Activated effector memory CD4-positive, alpha-beta T cell treated with Interleukin-2 at 50 U/mL for 16 hours (primary cell): ENCODE measurements at places on chromosomes 3 and 15.
A peak's percentile ranks its signal among the peaks of the same experiment; 100 is the strongest.

DNA sequence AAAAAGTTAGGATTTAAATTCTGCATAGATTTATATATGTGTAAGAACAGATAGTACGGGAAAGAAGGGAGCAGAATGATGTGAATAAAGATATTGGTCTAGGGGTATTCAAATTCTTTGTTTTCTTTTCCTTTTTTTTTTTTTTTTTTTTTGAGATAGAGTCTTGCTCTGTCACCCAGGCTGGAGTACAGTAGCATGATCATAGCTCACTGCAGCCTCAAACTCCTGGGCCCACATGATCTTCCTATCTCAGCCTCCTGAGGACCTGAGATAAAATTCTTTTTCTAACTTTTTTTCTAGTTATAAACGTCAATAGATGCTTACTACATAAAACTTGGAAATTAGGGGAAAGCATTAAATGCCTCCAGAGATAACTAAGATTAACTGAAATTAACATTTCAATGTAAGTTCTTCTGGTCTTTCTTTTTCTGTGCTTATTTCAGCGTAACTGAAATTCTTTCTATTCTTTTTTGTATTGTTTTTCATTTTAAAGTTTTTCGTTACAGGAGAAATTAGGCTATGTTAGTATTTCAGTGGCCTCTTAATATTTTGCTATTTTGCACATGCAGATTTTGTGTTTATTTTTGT lies 29.2 kb downstream of the UBE2Q2 start:
- DNase-seq, result no peak

- DNase-seq, result no peak
Measured at GRCh38 chr3:38916706-38917105, 100.7 kb upstream of the SCN10A start.

DNA sequence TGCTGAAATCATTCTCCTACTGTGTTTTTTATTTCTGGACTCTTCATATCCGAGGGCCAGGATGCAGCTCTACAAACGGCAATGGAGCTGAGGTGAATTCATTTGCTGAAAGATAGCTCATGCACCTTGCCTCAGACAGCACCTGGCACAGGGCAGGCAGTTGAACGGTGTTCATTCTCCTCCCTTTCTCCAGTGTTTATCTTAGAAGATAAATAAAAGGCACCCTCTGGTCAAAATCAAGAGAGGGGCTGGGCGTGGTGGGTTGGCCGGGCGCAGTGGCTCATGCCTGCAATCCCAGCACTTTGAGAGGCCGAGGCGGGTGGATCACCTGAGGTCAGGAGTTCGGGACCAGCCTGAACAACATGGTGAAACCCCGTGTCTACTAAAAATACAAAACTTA lies 79.3 kb upstream of the LMOD3 start:
- DNase-seq, result no peak

DNA sequence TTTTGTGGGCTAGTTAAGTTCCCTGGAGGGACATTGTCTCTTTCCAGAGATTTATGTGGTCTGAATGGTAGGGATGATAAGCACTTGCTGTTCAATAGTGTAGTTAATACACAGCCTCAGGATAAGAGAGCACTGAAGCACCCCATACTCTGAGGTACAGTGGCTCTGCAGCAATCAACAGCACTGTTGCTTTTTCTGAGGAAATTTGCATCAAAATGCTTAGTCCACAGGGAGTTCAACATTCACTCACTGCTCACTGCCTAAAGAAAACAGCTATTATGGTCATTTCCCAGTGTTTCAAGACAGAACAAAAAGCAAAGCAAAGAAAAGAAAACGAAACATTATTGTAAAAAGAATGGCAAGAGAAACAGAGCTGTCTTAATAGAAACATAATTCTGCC lies 441.9 kb downstream of the PLOD2 start:
- no peak for DNase-seq

DNA sequence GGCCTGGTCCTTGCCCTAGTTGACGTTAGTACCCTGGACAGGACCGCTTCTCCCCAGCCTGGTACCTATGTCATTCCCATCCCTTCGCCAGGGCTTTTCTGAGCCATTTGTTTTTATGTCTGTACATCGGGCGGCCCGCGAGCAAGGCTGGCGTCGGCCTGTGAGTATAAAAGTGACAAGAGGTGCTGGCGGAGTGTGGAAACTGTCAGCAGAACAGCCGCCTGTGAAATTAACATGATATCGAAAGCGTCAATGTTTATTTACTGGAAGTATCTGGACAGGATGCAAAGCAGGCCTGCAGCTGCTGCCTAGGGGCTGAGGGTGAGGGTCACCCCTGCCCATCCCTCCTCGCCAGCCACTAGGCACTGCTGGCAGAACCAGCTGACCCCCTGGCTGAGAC lies 33.4 kb downstream of the LINGO1 start:
- DNase-seq, result no peak

GRCh38 chr3:150439657-150440056 lies 31.6 kb downstream of the TSC22D2 start:
- no peak for DNase-seq

DNA sequence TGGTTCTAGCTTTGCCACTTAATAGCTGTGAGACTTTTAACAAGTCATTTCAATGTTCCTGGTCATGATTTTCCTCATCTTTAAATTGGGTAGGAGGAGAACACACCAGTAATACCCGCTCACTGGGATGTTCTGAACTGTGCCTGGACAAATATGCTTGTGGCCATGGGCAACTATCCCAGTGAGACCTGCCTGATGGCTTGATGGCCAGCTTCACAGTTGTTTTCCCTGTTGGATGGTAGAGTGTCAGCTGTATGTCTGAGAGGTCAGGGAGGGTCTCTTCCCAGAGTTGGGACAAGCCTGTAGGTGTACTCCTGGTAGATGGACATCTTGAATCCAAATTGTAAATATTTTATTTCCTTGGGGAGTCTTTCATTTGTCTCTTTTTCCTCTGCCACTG lies 92.5 kb upstream of the PFN2 start:
- no peak for DNase-seq

- peak; percentile 53 for DNase-seq
Measured at GRCh38 chr3:101849714-101850245, 466 bp downstream of the NFKBIZ start.

DNA sequence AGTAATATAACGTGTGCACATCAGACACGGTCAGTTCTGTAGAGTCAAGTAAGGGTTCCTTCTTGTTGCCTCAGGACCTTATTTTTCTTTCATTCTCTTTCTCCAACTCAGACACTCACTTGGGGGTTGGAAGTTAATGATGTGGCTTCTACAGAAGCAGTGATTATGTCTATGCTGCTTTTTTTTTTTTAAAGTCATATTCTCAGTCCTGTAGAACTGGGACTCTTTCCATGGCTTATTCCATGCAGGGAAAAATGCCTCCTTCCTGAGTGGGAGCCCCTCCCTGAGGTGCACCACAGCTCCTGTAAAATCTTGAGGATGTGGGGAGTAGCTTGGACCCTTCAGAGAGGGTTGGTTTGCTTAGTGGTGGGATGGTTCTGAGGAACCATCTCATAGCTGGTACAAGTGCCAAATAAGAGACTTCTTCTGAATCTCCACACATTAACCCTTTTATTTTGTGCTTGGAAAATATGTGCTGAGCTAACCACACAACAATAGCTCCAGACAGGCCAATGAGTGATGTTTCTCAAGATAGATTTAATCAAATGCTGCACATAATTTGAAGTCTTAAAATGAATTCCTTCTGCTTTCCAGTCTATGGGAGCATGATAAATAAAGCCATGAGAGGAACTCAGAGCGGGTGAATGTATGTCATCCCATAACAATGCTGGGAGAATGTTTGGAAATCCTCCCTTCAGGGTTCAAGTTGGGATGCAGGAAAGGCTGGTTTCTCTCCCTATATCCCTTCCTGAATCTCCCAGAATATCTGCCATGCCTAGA lies 23.3 kb upstream of the FSTL1 start:
- no peak for DNase-seq

- no peak for DNase-seq
Measured at GRCh38 chr15:85750319-85751290, 44.1 kb downstream of the KLHL25 start.

GRCh38 chr3:167886690-167887089 lies 151.2 kb downstream of the SERPINI1 start:
- DNase-seq, result no peak

GRCh38 chr3:133488785-133489367 lies 84.6 kb upstream of the CDV3 start:
- no peak for DNase-seq

- DNase-seq, result no peak
Measured at GRCh38 chr3:87627316-87627715, 350.9 kb upstream of the POU1F1 start.

DNA sequence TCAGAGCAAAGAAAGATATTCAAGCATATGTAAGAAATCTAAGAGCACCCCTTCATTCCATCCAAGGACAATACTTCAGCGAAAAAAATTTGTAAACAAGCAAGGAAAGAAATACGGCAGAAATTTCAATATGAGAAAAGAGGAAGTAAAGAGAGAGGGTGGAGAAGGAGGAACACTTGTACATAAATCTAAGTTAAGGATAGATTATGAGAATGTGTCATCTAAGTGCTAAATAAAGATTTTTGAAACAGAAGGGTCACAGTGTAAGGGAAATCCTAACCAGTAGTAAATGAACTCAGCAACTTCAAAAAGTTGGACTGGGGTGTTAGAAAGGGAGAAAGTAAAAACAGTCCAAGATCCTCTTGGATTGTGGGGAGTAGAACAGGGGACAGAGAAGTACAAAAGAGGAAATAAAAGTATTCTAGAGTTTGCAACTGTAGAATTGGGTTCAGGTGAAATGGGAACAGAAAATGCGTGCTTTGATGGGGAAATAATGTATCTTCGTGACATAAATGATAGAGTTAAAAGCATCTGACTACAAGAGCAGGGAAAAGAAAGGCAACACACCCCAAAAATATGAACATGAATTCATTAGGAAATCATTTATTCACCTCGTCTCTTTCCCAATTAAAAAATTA lies 68.5 kb upstream of the ATP13A5 start:
- no peak for DNase-seq

- DNase-seq, result no peak
Measured at GRCh38 chr3:17910922-17911321, 168.5 kb upstream of the TBC1D5 start.
